Esophagus squamous epithelium (tissue), 5 donors: ENCODE measurements at places on chromosomes 13 and 19.

GRCh38 chr19:47096721-47097120, 16.9 kb downstream of the ZC3H4 start:
- H3K4me1 ChIP-seq = peaks cover 31% of the 10 kb centered on the region
- no peak overlapping the region for H3K4me3 ChIP-seq
- no peaks in the 10 kb centered on the region for H3K36me3 ChIP-seq
- peak overlapping the region; percentile 94 for H3K27ac ChIP-seq
- no peak for DNase-seq
- H3K27me3 ChIP-seq = no peaks in the 10 kb centered on the region

- peaks cover 9% of the 10 kb centered on the region for H3K4me1 ChIP-seq
- H3K27me3 ChIP-seq = no peaks in the 10 kb centered on the region
- no peak for DNase-seq
- H3K4me3 ChIP-seq = no peak overlapping the region
Observed at GRCh38 chr13:100789968-100790367, 115.4 kb upstream of the TMTC4 start.

- no peaks in the 10 kb centered on the region for H3K27me3 ChIP-seq
- peak overlapping the region; percentile 83 for H3K27ac ChIP-seq
- H3K36me3 ChIP-seq = peaks cover 23% of the 10 kb centered on the region
- H3K4me1 ChIP-seq = peaks cover 73% of the 10 kb centered on the region
Observed at GRCh38 chr19:42201489-42202289, 15.8 kb downstream of the DEDD2 start.

DNA sequence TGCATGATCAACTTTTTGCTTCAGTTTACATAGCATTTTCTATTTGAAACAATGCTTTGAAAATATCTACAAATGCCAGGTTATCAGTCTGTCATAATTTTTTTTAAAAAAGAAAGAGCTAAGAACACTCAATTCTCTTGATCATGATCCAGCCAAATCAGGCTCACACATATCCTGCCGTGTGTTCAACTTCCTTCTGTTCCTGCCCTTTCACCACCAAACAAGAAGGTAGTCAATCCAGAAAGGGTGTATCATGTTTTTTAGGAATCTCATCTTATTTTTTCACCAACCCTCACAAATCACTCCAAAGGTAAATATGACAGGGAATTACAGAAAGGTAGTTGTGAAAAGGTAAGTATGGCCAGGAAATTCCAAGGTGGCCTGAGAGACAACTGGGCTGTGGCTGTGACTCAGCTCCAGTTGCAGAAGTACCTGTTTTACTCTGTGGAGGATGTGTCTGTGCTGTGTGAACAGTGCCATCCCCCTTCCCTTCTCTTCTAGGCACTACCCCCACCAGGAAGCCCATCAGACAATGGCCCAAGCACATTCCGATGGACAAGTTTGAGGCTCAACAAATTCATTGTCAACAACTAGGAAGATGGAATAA, 138.8 kb upstream of the GJB6 start:
- no peaks in the 10 kb centered on the region for H3K4me1 ChIP-seq
- no peak for DNase-seq
- peak overlapping the region; percentile 34 for H3K27ac ChIP-seq
- no peaks in the 10 kb centered on the region for H3K27me3 ChIP-seq
- no peak overlapping the region for H3K4me3 ChIP-seq

DNA sequence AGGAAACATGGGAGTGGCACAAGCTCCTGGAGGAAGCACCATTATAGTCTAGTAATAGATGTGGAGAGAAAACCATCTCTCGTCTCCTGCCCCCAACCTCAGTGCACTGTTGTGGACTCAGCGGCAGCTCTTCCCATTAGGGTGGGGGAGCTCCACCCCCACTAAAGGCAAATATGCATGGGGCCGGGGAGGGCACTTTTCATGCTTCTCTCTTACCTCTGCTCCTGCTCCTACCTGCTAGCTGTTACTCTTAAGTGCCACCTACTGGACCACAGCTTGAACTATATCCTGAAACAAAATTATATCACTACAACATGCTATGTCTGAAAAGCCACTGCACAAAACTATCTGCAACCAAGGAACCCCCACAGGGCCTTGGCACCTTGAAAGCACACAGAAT, 112.6 kb upstream of the DACH1 start:
- no peaks in the 10 kb centered on the region for H3K27me3 ChIP-seq
- no peaks in the 10 kb centered on the region for H3K36me3 ChIP-seq
- H3K4me3 ChIP-seq = no peak overlapping the region
- no peaks in the 10 kb centered on the region for H3K4me1 ChIP-seq
- no peak overlapping the region for H3K27ac ChIP-seq
- no peak for DNase-seq

DNA sequence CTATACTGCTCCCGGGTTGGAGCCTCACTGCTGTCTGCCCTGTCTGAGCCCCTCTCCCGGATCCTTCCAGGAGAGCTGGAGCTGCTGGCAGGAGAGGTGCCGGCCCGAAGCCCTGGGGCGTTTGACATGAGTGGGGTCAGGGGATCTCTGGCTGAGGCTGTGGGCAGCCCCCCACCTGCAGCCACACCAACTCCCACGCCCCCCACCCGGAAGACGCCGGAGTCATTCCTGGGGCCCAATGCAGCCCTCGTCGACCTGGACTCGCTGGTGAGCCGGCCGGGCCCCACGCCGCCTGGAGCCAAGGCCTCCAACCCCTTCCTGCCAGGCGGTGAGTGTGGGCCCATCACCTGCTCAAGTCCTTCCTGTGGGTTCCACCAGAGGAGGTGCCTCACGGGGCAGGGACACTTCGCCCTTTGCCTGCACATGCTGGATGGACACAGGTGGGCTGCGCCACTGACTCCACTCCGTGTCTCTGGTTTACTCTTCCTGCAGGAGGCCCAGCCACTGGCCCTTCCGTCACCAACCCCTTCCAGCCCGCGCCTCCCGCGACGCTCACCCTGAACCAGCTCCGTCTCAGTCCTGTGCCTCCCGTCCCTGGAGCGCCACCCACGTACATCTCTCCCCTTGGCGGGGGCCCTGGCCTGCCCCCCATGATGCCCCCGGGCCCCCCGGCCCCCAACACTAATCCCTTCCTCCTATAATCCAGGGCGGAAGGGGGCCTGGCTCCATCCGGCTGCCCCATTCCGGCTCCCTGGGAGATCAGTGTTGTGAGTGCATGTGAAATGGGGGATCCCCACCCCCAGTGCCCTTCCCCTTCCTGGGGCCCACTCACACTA, 19.8 kb downstream of the EPN1 start:
- H3K4me1 ChIP-seq = no peaks in the 10 kb centered on the region
- H3K27ac ChIP-seq = no peak overlapping the region
- peaks cover 66% of the 10 kb centered on the region for H3K36me3 ChIP-seq
- H3K27me3 ChIP-seq = no peaks in the 10 kb centered on the region

GRCh38 chr13:41654796-41655195, 197.4 kb downstream of the RGCC start:
- H3K27ac ChIP-seq = no peak overlapping the region
- H3K4me3 ChIP-seq = no peak overlapping the region
- no peaks in the 10 kb centered on the region for H3K36me3 ChIP-seq
- no peak for DNase-seq
- no peaks in the 10 kb centered on the region for H3K27me3 ChIP-seq
- no peaks in the 10 kb centered on the region for H3K4me1 ChIP-seq

DNA sequence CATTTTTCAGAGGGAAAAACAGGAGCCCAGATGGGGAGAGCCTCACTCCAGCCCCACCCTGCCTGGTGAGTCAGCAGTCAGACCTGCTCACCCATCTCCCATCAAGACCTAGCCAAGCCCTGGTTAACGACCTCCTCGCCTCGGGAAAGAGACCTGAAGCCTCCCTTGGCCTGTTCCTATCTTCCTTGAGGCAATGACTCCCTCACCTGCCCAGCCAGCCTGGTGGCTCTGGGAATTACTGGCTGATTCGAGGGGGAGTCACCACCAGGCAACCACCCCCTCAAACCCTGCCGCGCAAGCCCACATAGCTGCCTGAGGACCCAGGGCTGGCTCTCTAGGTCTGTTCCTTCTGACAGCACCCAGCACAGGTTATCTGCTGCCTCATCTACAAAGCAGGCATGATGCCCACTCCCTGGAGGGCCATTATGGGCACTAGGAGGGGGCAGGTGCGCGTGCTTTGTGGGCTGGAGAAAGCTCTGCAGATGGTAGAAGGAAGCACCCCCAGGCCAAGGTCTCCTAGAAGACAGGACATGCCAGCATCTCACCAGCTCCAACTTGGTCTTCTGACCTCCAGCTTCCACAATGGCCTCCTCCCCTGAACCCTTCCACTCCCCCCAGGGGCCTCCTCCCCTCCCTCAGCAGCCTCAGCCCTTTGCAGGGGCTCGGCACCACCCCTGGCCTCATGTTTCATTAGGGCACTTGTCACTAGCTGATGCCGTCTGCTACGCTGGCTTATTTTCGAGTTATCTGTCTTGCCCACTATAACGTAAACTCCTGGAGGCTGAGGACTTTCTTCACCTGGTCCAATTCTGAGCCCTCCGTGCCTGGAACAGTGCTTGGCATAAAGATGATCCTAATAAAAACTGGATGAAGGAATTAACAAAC, 10.4 kb downstream of the DEDD2 start:
- no peaks in the 10 kb centered on the region for H3K27me3 ChIP-seq
- peaks cover 30% of the 10 kb centered on the region for H3K36me3 ChIP-seq
- peak overlapping the region; percentile 82 for H3K27ac ChIP-seq
- peaks cover 40% of the 10 kb centered on the region for H3K4me1 ChIP-seq

DNA sequence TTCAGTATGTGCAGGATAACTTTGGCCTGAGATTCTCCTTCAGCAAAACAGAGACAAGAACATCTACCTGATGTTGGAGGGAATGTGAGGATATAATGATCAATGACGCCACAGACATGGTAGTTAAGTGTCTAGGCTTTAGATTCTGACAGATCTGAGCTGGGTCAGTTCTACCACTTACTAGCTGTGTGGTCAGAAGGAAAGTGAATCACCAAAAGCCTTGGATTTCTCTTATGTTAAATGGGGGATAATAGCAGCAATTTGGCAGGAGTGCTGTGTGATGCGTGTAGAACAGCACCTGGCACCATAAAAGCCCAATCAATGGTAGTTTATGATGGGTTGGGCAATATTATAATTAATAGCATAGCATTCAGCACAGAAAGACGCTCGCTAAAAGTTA, 41.7 kb downstream of the RXFP2 start:
- no peak for DNase-seq
- H3K36me3 ChIP-seq = no peaks in the 10 kb centered on the region
- no peaks in the 10 kb centered on the region for H3K27me3 ChIP-seq
- no peak overlapping the region for H3K27ac ChIP-seq
- no peaks in the 10 kb centered on the region for H3K4me1 ChIP-seq

GRCh38 chr19:18320865-18321733, 1.8 kb downstream of the LSM4 start:
- no peak for DNase-seq
- no peak overlapping the region for H3K4me3 ChIP-seq
- H3K36me3 ChIP-seq = no peaks in the 10 kb centered on the region
- H3K4me1 ChIP-seq = peaks cover 50% of the 10 kb centered on the region
- H3K27ac ChIP-seq = peak overlapping the region; percentile 95

- no peak overlapping the region for H3K4me3 ChIP-seq
- H3K4me1 ChIP-seq = peaks cover 10% of the 10 kb centered on the region
Observed at GRCh38 chr13:96992633-96993032, 1.6 kb downstream of the OXGR1 start.

- H3K4me1 ChIP-seq = peaks cover 36% of the 10 kb centered on the region
- no peak for DNase-seq
- H3K27ac ChIP-seq = peak overlapping the region; percentile 86
- H3K4me3 ChIP-seq = peak overlapping the region; percentile 81
- no peaks in the 10 kb centered on the region for H3K27me3 ChIP-seq
Observed at GRCh38 chr13:97223711-97224541, 1.8 kb downstream of the MBNL2 start.
